Mesenteric fat pad (tissue), 1 donor: ENCODE measurements at places on chromosomes 6 and 20.

GRCh38 chr6:113635222-113635986, 221.7 kb upstream of the MARCKS start:
- no peak for DNase-seq

GRCh38 chr20:31747640-31748039, 8.6 kb downstream of the TPX2 start:
- DNase-seq: no peak

DNA sequence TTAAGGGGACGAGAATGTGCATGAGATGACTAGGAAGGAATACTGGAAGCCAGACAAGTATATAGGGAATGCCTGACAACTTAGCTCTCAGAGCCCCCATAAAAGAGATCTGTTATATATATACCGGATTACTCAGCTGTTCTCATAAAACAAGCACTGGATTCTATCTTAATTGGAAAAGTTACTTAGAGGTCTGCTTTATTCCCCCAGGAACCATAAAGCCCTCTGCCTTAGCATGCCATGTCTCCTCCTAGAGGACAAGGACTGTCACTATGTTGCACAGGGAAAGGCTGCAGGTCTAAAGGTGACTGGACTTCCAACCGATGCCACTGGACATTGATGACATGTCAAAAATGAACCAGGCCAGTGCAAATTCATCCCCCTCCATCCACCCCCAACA, 6.4 kb downstream of the EXOC2 start:
- no peak for DNase-seq

DNA sequence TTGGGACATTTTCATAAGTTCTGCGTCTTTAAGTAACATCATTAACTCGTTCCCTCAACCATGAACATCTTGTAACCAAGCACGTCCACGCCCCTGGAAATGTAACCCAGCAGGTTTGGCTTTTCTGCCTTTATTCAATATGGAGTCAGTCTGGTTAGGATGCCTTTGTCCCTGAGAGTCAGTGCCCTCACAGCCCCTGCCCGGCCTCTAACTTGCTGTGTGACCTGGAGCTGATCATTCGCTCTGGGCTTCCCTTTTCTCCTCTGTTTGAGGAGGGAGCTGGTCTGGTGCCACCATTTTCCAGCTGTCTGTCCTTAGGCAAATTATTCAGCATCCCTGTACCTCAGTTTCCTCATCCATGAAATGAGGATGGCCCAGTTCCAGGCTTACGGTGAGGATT, 26.5 kb upstream of the ANGPT4 start:
- peak; percentile 62 for DNase-seq

DNA sequence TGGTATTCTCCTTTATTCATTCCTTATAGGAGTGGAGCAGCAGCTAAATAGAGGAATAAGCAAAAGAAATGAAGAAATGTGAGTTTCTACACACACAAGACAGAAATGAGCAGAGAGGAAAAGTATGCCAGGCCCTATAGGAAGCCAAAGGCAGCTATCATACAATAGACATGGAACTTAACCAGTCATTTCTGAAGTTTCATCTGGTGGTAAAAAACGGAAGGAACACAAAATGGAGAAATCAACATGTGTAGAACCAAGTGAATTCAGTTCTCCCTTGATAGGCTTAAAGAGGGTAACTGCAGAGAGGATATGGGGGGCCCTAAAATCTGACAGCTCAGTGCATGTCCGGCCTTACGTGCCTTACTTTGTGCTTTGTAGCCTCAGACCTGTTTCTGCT, 44.6 kb downstream of the TSBP1 start:
- DNase-seq: no peak

DNA sequence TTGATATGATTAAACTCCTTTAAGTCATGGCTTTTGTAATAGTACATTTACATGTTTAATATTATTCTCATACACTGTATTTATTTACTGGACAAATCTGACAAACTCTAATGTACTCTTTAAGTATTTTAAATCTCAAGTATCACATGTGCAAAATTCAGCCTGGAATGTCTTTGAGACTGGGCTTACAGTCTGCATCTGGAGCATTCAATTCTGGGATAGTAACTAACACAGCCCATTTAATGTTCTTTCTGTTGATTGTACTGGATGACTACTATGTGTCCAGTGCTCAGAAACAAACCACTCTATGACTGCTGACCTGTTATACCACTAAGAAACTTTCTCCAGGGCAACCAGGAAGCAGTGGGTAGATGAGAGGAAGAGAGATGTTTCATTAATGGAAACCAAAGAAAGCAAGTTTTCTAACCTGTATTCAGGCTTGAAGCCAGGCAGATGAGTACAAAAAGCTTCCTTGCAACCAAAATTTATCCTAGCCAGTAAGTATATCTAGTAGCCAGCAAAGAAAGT, 26.8 kb downstream of the FBXL4 start:
- DNase-seq: no peak

DNA sequence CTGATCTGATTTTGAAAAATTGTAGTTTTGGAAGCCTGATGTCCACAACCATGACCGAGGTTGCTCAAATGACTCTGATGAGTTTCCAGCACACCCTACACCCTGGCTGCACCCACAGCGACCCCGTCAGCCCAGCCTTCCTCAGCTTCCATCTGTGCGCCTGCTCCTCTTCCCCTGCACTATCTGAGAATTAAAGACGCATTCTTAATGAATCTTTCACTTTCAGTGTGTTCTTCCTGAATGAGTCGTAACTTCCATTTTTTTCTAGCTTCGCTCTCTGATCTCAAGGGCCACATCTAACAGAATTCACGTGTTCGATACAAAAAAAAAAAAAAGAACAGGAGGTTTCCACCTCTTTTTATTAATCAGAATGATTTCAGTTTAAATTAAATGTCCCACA, 21.3 kb upstream of the RREB1 start:
- DNase-seq: no peak

DNA sequence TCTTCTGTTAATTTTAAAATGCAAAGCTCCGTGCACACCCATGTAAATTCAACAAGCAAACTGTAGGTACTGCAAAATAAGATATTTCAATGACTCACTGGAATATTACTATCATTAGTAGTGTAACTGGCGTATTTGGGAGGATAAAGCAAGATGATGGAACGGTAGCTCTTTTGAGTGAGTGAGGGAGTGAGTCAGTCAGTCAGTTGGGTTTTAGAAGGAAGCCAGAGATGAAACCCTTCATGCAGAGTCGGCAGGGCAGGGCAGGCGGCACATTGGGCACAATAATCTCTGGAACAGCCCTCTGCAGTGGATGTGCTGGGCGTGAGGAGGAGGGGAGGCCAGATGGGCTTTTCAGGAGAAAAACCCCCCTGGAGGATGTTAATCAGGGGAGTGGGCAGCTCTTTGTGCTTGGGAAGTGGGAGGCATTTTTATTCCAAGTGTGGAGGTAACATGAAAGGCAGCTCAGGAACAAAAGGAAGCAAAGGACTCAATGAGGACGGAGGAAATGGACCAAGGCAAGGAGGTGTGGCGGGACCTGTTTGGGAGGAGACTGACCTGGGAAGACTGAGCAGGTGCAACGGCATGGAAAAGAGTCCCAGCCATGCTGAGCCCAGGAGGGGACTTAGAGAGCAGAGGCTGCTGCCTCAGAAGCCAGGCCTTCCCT, 171.2 kb downstream of the ZDHHC14 start:
- DNase-seq: peak; percentile 69

GRCh38 chr6:13604546-13605416, 10.4 kb upstream of the NOL7 start:
- DNase-seq: no peak

DNA sequence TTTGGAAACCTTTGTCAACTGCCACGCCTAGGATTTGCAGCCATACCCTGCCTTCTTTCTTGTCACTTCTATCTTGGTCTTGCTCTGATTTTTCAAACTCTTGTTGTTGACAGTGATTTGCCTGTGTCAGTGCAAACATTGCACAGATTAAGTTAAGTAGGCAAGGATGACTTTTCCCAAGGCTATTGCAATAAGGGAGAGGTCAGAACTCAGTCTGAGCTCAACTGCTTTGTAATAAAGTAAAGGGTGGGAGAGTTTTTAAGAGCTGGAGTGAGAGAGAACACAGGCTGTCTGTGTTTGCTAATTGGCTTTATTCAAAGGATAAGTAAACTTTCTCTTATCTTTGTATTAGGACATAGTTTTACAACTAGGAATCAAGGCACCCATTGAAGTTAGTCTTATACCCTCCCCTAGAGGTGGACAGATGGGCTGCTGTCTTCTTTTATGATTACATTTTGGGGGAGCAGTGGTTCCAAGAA, 448.6 kb downstream of the PHF3 start:
- DNase-seq: no peak

DNA sequence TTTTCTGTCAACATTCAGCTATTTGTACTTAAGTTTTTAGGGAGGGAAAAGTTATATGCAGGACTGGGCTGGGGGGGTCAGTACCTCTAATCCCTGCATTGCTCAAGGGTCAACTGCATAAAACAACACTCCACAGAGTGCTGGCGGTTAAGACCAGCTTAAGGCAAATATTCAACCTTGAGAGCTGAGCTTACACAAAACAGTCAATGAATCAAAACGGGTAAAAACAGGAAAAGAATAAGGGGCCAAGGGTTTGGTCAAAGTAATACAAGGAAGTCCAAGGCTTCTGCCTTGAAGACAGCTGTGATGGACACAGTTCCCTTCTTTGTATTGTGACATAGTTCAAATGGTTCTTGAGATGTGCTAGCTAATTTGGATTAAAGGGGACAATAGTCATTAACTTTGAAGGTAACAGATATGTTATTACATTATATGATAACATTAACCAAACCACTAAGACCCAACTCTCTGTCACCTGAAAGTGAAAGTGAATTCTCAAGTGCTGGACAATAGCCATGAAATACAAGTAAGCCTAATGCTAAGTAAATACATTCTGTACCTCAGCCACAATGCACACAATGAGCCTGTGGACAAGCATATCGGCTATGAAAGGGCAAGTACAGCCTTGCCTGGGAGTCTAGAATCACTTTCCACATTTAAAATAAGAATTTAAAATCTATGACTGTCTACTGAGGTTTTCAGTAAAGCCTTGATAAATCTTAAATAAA, 106.8 kb downstream of the PDE10A start:
- no peak for DNase-seq

DNA sequence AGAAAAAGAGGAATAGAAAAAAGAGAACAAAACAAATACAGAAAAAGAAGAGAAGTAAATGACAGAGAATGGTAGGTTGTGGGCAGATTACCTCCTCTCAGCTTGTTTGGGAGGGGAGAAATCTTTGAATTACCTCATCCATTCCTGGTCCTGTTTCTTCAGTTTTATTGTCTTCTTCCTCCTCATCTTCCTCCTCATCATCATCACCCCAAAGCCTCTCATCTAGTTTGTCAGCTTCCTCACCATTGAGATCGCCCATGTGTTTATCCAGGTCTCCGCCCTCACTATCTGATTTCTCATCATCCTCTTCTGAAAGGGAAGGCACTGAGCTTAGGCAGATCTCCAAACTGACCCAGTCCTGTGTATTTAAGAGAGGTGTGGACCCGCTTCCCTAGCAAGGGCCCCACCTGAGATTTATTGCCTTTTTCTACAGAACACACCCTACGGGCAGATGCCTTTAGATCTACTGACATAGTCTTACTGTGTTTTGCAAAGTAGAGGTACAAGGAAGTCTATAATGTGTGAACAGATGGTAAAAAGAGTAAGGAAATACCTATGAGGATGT, 24.2 kb upstream of the LYRM2 start:
- DNase-seq: no peak

DNA sequence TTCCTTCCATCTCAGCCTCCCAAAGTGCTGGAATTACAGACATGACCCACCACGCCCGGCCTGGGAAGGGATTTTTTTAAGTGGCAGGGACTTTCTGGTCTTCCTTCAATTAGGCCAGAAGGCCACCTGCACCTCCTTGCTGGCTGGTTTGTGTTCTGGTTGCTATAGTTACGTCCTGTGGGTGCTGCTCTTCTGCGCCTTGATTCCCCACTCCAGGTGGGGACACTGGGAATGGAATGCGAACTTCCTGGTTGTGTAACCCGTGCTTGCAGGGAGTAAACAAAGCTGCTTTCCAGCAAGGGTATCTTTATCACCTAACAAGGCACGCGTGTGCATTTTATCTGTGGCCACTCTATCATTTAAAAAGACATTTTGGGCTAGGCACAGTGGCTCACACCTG, 117.7 kb downstream of the PLEKHG1 start:
- no peak for DNase-seq

- DNase-seq: no peak
Observed at GRCh38 chr6:85360794-85361642, 88.9 kb upstream of the NT5E start.

DNA sequence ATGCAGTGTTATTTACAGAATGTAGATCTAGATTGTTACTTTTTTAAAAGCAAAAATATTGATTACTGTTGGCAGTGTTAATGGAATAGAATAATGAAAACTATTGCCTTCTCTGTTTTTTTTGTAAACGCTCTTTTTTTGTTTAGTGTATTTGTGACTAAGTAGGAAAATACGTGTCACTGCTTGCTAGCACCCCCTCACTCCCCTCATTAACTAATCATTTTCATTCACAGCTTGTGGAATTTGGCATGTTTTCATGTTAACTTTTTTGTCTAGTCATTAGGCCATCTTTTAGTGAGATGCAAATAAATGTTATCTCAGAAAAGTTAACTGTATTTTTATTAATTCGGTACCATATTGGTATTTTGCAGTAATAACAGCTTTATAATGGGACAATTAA, 29.8 kb downstream of the ADGRG6 start:
- DNase-seq: no peak

DNA sequence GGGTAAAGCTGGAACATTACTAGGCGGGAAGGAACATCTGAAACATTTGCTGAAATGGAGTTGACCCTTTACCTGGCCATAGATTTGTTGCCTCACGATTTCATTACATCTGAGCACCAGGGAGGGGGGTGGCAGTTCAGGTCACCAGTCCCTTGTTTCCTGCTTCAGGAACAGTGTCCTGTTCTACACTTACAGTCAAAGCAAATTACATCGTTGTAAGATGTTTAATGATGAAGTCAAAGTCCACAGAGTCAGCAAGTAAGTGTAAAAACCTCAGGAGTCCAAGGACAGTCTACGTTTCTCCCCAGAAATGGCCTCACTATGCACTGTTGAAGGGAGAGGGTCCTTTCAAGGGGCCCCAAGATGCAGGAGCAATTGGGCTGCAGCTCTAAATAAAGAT, 8.9 kb upstream of the MICB start:
- DNase-seq: no peak

GRCh38 chr6:121504227-121504626, 68.8 kb downstream of the GJA1 start:
- no peak for DNase-seq

GRCh38 chr20:1734269-1734858, 76.8 kb upstream of the SIRPG start:
- DNase-seq: no peak

DNA sequence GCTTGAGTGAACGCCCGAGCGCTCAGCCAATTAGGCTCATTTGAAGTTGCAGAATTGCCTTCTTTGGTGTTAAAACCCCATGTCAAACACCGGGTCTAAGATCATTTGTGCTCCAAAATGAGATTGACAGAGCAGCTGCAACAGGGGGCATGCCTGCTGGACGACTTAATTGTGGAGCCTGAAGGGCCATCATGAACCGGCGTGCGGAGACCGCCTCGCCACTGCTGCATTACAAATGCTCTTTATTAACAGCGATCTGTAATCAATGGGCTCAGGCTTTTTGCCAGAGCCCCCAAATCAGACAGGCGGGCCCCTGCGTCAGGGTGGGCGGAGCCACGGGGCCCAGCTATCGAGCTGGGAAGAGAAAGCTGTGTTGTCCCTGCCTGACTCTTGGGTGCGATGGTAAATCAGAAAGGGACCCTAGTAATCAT, 183.2 kb downstream of the SIM1 start:
- DNase-seq: no peak
